ENCODE measurements at places on chromosomes 11 and 22.

DNA sequence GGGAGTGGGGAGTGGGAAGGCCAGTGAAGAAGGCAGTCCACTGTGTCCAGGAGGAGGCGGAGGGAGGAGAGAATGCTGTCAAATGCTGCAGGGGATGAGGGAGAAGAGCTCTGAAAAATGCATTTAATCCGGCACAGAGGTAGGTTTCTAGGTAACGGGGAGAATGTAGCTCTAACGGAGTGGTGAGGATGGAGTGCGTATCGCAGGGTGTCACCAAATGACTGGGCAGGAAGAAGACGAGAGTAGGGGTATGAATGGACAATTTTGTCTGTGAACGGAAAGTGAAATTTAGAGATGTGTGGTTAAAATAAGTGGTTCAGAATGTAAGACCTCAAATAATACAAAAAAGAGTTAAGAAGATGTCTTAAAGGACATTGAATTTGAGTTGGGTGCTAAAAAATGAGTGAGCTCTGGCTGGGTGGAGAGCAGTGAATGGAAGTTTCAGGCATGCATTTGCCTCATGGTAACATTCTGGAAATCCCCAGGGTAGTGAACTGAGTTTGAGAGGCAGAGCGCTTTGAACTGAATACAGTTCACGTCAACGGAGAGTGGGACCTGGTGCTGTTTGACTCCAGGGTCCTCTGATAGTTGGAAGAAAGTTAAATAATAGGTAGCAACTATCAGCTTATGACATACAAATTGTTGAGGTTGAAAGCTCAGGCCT is 81.3 kb upstream of the CADM1 start:
- DNase-seq, result no peak

- no peak for DNase-seq
Observed at GRCh38 chr11:105611572-105612441, 1.9 kb downstream of the GRIA4 start.

DNA sequence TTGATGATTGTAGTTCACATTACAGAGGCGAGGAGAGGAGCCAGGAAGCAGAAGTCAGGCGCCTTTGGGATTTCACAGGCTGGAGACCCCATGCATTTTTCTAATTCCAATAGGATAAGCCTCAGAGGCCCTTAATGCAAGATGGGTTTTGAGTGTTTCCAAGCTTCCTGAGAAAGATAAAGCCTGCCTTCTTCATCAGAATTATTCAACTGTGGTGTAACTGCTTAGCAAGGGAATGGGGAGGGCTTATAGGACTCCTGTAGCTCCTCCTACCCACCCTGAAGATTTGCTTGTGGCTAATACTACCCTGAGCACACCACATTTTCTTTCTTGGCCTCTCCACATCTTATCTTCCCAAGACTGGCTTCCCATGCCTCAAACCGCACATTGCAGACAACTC is 151.1 kb upstream of the ISX start:
- no peak for DNase-seq

DNA sequence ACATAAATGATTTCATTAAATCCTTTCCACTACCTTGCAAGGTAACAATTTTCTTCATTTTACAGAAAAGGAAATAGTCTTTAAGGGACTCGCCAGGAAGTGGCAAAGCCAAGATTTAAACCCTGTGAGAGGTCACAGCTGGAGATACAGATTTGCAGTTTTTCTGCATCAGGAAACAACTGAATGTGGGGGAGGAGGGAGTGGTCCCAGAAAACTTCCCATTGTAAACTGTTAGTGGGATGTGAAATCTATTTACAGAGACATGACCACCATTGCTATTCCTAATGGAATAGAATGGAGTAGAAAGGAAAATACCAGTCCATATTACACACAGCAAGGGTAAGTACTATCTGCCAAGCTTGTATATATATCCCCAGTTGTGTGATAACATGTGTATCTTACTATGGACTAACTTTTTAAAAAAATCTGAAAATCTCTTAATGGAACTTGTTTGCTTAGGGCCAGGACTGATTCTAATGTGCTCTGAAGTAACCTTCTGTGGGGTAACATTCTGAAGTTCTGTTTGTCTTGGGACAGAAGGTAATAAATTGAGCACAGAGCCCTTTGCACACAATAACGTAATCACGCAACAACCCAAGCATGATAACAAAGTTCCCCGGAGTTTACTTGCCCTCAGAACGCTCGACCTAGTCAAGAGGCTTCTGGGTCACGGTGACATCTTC is 10.9 kb upstream of the TSKU start:
- DNase-seq, result no peak

- DNase-seq, result no peak
Observed at GRCh38 chr11:18277565-18278271, 11.7 kb downstream of the SAA1 start.

DNA sequence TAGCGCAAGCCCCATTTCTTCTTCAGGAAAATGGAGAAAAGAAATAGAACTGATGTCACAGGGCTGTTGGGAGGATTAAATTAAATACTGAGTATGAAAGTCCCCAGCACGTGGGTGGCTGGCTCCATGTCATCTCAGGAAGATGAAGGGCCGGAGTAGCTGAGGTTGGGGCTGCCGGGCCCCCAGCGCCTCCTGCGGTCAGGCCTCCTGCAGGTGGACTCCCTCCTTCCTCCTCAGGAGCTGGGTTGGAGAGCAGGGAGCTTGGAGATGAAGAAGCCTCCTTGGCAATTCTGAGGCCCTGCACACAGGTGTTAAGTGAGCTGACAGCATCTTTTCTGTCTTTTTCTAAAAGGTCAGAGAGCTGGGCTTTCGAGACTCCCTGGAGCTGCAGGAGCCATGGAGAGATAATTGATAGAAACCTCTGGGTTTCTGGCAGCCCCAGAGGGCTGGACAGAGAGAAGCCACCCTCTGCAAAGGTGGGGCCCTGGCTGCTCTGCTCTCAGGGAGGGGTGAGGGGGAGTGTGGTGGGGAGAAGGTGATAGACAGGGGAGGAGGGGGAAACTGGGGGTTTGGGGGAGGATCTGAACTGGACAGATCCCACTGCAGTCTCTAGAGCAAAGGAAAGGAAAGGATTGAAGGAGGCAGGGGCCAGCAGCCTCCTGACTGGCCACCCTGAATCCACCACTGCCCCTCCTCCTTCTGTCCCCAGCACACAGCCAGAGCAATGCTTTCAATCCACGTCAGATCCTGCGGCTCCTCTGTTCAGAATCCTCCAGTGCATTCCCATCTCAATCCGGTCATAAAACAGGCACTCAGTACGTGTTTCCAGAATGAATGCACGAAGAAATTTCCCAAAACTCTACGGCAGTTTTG is 210.8 kb downstream of the CEP164 start:
- DNase-seq, result no peak

DNA sequence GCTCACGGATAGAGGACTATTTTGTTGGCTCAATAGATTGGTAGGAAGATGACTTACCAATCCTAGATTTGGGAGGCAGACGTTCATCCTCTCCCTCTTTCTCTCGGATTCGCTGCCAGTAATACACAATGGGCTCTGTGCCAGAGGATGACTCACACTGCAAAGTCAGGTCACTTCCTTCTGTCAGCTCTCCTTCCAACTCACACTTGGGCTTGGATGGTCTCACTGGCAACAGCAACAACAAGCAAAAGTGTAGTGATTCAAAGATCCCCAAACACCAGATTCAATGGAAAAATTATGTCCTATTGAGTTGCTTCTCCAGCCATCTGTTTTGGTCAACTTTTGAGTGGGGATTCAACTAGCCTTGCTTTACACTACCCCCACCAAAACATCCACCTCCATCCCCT is 21.7 kb upstream of the HSPA8 start:
- no peak for DNase-seq

GRCh38 chr11:12867531-12867930 is 141.6 kb upstream of the RASSF10 start:
- no peak for DNase-seq

- no peak for DNase-seq
Observed at GRCh38 chr22:22810471-22810870, 77.1 kb upstream of the IGLL5 start.

GRCh38 chr11:37830529-37830928 is 1232.5 kb upstream of the RAG2 start:
- DNase-seq, result no peak

DNA sequence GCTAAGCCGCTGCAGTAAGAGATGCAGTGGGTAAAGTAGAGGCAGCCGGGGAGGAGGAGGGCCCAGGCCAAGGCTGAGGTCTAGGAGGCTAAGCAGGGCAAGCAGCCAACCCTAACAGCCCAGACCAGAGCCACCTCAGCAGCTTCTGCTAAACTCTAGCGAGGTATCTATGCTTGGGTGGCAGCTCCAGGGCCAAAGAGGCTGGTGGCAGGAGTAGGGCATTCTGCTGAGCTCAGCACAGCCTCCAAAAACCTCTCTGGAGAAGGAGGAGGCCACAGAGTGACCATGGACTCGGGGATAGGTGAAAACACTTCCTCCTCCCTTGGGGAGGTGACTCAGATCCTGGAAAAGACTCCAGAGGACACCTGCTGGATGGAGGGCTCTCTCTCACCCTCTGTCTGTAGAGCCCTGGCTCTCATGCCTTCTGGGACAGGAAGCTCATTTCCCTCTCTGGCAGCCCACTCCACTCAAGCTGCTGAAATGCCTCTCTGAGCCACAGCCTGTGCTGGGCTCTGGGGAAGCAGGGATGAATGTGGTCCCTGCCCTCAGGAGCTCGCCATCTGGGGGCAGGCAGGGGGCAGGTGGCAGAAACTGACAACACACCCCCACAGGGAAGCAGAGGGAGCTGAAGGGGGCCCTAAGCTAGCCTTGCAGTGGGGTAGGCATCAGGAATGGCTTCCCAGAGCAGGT is 16.5 kb upstream of the TPBGL start:
- no peak for DNase-seq

DNA sequence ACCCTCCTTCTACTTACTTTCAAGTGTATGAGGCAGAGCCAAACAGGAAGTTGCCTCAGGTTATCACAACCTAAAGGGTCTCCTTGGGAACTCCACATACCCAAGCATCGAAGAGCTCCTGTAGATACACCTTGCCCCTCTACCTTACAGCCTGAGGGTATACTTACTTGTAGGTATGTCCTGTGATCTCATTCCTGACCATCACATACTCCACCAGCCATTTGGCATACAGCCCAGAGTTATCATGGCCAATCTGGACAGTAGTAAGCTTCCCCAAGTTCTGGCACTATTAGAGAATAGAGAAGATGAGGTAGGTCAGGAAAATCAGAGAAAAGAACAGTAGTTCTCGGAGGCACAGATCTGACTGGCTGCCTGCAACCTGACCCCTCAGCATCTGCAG is 53.4 kb upstream of the SCUBE2 start:
- DNase-seq, result no peak

GRCh38 chr22:28008649-28009048 is 89.6 kb upstream of the PITPNB start:
- no peak for DNase-seq

Measured in cortex of kidney (tissue), 1 donor.